ENCODE measurements at places on chromosomes 3 and 15.
A peak's percentile ranks its signal among the peaks of the same experiment; 100 is the strongest.

- no peaks in the 10 kb centered on the region for H3K36me3 ChIP-seq
- H3K27me3 ChIP-seq = no peaks in the 10 kb centered on the region
- H3K4me1 ChIP-seq = no peaks in the 10 kb centered on the region
- no peak for DNase-seq
Observed at GRCh38 chr3:64687086-64687780, 567 bp downstream of the ADAMTS9 start.

- no peaks in the 10 kb centered on the region for H3K36me3 ChIP-seq
- no peaks in the 10 kb centered on the region for H3K27me3 ChIP-seq
- no peaks in the 10 kb centered on the region for H3K4me1 ChIP-seq
Observed at GRCh38 chr3:35705904-35706303, 66.6 kb downstream of the ARPP21 start.

- H3K4me1 ChIP-seq = peaks cover 21% of the 10 kb centered on the region
- H3K4me3 ChIP-seq = no peak overlapping the region
- H3K27me3 ChIP-seq = no peaks in the 10 kb centered on the region
- no peaks in the 10 kb centered on the region for H3K36me3 ChIP-seq
- H3K27ac ChIP-seq = peak overlapping the region; percentile 91
- no peak for DNase-seq
Observed at GRCh38 chr3:30597131-30597768, 9.2 kb upstream of the TGFBR2 start.

GRCh38 chr15:55917881-55918296, 75.5 kb downstream of the NEDD4 start:
- no peak for DNase-seq
- no peaks in the 10 kb centered on the region for H3K36me3 ChIP-seq
- H3K27ac ChIP-seq = no peak overlapping the region
- no peak overlapping the region for H3K4me3 ChIP-seq

- no peak overlapping the region for H3K27ac ChIP-seq
- no peak for DNase-seq
- H3K36me3 ChIP-seq = no peaks in the 10 kb centered on the region
Observed at GRCh38 chr3:154783521-154783931, 296.6 kb upstream of the MME start.

DNA sequence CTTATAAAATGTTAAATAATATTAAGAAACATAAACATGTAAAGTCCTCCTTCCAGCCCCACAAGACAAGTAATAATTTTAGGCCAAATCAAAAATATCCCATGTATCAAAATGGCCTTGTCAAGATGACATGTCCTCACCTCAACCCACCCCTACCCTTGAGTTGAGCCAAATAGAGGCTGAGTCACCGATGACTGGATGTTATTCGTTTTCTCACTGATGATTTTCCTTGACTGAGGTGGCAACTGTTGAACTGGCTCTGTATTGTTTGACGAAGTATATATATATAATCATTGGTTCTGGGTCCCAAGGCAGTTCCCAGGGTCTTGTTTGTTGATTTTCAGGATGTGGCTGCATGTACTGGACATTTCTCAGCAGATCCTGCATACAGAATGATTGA, 75.3 kb downstream of the TMEM108 start:
- no peaks in the 10 kb centered on the region for H3K27me3 ChIP-seq
- H3K4me1 ChIP-seq = no peaks in the 10 kb centered on the region
- H3K27ac ChIP-seq = no peak overlapping the region
- no peak overlapping the region for H3K4me3 ChIP-seq

DNA sequence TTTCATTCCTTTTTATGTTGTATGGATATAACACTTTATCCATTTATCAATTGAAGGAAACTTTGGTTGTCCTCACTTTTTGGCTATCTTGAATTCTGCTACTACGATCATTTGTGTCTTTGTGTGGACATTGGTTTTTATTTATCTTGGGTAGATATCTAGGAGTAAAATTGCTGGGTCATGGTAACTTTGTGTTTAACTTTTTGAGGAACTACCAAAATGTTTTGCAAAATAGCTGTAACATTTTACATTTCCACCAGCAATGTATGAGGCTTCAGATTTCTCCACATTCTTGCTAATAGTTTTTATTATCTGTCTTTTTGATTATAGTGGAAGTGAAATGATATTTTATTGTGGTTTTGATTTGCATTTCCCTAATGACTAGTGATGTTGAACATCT, 55.6 kb downstream of the TLNRD1 start:
- no peak for DNase-seq
- no peak overlapping the region for H3K4me3 ChIP-seq
- H3K27ac ChIP-seq = no peak overlapping the region
- H3K4me1 ChIP-seq = no peaks in the 10 kb centered on the region
- no peaks in the 10 kb centered on the region for H3K27me3 ChIP-seq

DNA sequence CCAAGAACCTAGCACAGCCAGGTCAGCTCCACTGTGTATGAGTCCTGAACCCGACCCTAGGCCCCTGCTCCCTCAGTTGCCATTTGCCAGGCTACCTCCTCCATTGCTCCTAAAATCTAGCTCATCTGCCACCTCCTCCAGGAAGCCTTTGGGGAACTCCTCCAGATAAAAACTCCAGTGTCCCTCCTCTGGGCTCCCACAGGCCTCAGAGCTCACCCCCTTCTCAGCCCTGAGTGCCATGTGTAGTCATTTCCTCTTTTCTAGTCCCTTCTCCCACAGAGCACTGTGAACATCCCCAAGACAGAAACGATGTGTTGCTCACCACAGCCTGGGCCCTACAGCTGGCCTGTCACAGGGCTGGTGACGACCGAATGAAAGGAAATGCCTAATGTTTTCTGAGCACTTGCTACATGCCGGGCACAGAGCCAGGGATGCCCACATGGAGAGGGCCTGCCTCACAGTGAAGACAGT, 61.0 kb downstream of the IQSEC1 start:
- peak overlapping the region; percentile 77 for H3K27ac ChIP-seq
- no peaks in the 10 kb centered on the region for H3K4me1 ChIP-seq
- H3K36me3 ChIP-seq = no peaks in the 10 kb centered on the region
- peak; percentile 56 for DNase-seq

DNA sequence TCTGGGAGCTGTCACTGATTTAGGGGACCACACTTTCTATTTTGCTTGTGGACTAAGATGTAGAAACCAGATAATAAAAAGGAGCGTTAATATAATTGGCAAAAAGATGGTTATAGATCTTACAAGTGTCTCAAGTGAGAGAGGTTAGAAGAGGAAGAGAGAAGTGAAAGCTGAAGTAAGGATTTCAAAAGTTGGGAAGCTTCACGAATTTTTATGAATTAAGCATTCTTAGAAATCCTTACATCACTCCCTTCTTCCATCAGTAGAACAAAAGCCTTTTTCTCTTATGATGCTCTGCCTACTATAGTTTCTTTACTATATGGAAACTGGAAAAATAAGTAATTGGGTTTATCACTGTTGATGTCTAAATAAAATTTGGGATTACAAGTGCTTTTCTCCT, 146.5 kb downstream of the FNDC3B start:
- H3K4me3 ChIP-seq = no peak overlapping the region
- no peak for DNase-seq
- H3K36me3 ChIP-seq = no peaks in the 10 kb centered on the region
- H3K4me1 ChIP-seq = no peaks in the 10 kb centered on the region
- no peak overlapping the region for H3K27ac ChIP-seq
- H3K27me3 ChIP-seq = no peaks in the 10 kb centered on the region

DNA sequence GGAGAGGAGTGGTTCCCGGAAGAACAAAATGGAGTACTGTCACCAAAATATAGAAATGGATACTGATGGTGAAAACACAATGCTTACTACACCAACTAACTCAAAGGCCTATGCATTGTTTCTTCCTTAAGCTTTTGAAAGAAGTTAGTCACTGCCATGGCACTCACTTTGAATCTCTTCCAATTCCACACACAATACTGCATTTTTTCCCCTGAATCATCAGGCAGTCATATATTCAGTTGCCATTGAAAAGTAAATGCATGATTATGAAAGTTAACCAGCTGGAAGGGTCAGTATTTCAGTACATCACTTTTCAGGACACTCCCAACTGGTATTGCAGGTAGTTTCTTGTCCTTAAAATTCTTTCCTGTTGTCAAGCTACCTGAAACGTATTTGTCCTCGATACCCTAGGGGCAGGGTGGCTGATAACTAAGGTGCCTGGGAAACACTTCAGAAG, 9.0 kb upstream of the LRRFIP2 start:
- H3K27ac ChIP-seq = peak overlapping the region; percentile 80

GRCh38 chr3:50211930-50212329, 6.9 kb downstream of the SLC38A3 start:
- H3K4me1 ChIP-seq = peaks cover 9% of the 10 kb centered on the region
- no peaks in the 10 kb centered on the region for H3K27me3 ChIP-seq
- H3K36me3 ChIP-seq = no peaks in the 10 kb centered on the region
- H3K4me3 ChIP-seq = no peak overlapping the region
- H3K27ac ChIP-seq = no peak overlapping the region

- H3K27ac ChIP-seq = no peak overlapping the region
- peaks cover 12% of the 10 kb centered on the region for H3K36me3 ChIP-seq
- no peak for DNase-seq
Observed at GRCh38 chr3:194654443-194654842, 17.5 kb downstream of the LSG1 start.

Data from breast epithelium (tissue), 4 donors.